ENCODE measurements at places on chromosomes 11 and 22.

DNA sequence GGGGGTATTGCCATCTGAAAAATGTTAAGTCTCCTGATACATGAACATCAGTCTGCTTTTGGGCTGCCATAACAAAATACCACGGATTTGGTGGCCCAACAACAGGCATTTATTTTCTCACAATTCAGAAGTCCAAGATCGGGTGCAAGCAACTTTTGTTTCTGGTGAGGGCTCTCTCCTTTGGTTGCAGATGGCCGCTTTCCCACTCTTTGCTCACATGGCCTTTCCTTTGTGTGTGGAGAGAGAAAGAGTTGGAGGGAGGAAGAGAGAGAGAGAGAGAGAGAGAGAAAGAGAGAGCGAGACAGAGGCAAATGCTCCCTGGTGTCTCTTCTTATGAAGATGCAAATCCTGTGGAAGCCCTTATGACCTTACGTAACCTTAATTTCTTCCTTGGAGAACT lies 2.5 kb upstream of the KRTAP5-2 start:
- no peak for DNase-seq

GRCh38 chr11:80525663-80526405 lies 1085.0 kb upstream of the TENM4 start:
- no peak for DNase-seq

- DNase-seq, result no peak
Measured at GRCh38 chr22:38191731-38192474, 9.9 kb upstream of the MAFF start.

- DNase-seq, result no peak
Measured at GRCh38 chr11:538431-539051, 1.2 kb downstream of the LRRC56 start.

Measured in fibroblast of skin of abdomen (primary cell).